ENCODE measurements at places on chromosomes 6 and 20. TPM values are rescaled to one million over a fixed set of nuclear protein-coding genes. Genes with fewer than 3 reads are reported as not detected.

Gene PHF3
- total RNA-seq, result 34.9 TPM

Gene CDH22
- total RNA-seq, result 0.13 TPM

Gene DEFB118
- not detected for total RNA-seq

Gene HIVEP2
- total RNA-seq, result 14.0 TPM

Gene SIRPD
- not detected for total RNA-seq

Gene PPP1R3D
- 5.5 TPM for total RNA-seq

Gene OPRL1
- 2.7 TPM for total RNA-seq

Gene SLC22A23
- total RNA-seq, result 52.6 TPM

Gene HCRTR2
- total RNA-seq, result not detected

Gene SLC2A10
- total RNA-seq, result 5.4 TPM

Gene FAM217A
- not detected for total RNA-seq

Gene HTR1B
- 2.1 TPM for total RNA-seq

Gene PEX7
- 5.1 TPM for total RNA-seq

Gene CAP2
- 0.63 TPM for total RNA-seq

Gene GJA10
- not detected for total RNA-seq

Gene RIMS4
- total RNA-seq, result not detected

Gene TNFRSF6B
- 15.4 TPM for total RNA-seq

Gene RNF182
- 0.38 TPM for total RNA-seq

Gene CGA
- total RNA-seq, result not detected

Gene ID1
- total RNA-seq, result 901 TPM

Gene ELOVL2
- total RNA-seq, result not detected

Gene RAD21L1
- total RNA-seq, result not detected

Gene SPO11
- not detected for total RNA-seq

Gene SLC17A1
- total RNA-seq, result not detected

Gene MUC21
- not detected for total RNA-seq

Gene FAM209B
- not detected for total RNA-seq

Gene HLA-DRA
- under 0.01 TPM for total RNA-seq

Gene NCOA7
- 29.8 TPM for total RNA-seq

Gene RCAN2
- 0.26 TPM for total RNA-seq

Gene MYB
- total RNA-seq, result under 0.01 TPM

Gene CLVS2
- not detected for total RNA-seq

Gene SPTLC3
- 0.63 TPM for total RNA-seq

Gene LCA5
- total RNA-seq, result 2.2 TPM

Data from dermis microvascular lymphatic vessel endothelial cell (primary cell).